ENCODE measurements at places on chromosomes 2 and 18.

DNA sequence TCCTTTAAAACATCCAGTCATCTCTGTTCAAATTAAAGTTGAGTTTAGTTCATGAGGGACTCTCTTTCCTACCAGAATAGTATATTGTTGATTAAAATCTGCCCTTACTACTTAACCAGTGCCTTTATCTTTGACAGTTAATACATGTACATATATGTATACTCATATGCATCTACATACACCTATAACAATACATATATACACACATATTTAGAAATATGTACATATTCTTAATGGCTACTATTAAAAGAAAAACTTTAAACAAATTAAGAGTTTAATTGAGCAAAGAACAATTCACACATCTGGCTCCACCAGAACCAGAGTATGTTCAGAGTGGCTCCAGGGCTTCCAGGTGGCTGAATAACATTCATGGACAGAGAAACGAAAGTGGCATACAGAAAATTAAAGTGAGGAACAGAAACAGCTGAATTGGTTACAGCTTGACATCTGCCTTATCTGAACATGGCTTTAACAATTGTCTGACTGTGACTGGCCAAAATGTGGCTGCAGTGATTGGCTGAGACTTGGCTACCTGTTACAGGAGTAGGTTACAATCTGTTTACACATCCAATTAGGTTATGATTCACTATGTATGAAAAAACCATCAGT is 38.8 kb downstream of the ZNF519 start:
- no peak for DNase-seq

- no peak for DNase-seq
Measured at GRCh38 chr2:70068119-70068518, 19.2 kb upstream of the PCBP1 start.

DNA sequence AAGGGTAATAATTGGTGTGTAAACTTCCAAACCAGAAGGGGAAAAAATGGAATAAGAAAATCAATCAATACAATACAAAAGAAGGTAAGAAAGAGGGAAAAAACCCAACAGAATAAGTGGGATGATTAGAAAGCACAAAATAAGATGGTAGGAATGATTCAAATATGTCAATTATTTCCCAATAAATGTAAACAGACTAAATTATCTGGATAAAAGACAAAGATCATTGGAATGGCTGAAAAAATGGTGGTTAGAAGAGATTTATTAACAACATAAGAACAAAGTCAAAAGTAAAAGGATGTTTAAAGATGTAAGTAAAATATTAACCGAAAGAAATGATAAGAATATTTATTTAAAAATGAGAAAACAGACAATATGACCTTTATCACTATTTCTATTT is 103.5 kb upstream of the YWHAQ start:
- DNase-seq: no peak

GRCh38 chr2:69616755-69617154 is 26.8 kb downstream of the AAK1 start:
- no peak for DNase-seq

DNA sequence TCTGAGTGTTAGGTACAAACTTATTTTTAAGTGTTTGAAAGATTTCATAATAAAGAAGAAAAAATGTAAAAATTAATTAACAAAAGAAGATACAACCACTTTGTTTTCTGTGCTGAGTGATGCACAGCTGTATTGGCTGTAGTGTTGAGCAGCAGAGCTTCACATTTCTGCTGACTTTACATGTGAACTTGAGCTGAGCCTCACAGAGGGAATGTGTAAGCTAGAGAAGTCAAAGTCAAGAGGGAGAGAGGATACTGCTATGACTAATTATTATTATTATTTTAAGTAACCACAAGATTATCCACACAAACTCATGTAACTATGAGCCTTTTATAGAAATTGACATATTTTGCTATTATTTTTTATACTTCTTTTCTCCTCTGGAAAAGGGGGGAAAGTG is 159.1 kb upstream of the ZSWIM2 start:
- DNase-seq: no peak

DNA sequence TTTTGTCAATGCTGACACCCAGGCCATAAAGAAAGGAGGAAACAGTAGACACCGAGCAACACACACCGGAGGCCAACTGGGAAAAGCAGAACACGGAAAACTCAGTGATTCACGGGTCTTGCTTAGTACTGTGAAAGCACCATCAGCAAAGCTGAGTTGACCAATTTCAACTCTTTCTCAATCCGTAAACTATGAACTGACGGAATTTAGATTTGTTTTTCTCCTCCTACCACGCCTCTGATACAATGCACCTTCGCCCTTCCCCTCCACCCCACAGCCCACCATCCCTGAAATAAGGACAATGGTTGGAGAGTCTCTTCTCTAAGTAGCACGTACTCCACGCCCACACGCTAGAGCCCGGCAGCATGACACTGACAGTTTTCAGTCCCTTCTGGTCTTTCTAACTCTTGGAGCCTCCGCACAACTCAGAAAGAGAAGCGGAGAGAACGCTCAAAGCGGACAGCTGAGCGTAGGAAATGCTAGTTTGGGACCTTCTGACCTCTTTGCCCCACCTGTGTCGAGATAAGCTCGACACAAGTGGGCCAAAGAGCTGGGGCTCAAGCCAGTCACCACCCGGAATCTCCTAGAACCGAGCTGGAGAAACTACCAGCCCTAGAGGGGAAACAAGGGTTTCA is 669 bp downstream of the LNPK start:
- no peak for DNase-seq

DNA sequence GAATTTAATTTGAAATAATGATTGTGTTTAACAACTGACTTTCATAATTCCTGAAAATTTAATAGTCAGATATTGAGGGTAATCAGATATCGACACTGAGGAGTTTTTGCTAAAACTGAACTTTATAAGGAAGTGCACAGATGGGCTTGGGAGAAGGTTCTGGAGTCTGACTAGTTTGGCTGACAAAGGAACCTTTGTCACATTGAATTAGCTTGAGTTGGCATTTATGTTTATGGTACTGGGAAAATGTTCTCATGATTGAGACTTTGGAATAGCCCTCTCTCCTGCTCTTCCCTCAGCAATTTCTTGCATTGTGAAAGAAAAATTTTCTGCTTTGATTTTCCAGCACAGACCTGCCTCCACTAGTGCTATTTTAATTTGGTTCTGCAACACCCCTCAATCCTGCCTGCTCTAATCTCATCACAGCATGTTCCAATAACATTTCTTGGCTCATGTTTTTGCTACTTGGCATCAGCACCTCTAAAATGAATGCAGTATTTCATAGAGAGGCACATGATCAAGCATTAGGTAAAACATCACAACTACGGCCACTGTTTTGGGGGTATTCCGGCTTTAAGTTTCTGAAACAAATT is 133.9 kb upstream of the FSHR start:
- DNase-seq: no peak

DNA sequence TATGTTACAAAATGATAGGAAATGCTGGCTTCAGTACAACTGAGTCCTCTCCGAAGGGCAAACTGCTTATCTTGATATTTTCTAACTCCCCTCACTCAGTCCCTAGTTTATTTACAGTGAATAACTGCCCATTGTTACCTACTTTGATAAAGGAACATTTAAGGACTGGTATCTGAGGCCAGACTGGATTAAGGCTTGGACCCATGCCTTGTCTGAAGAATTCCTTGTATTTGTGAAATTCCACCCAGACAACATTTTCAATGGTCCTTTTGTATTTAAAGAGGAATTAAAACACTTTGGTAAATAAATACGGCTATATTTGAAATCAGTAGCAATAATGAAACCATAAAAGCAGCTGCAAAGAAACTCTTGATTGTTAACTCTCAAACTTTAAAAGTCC is 58.3 kb downstream of the PELI1 start:
- DNase-seq: no peak

- DNase-seq: no peak
Measured at GRCh38 chr2:46143429-46144132, 153.6 kb upstream of the EPAS1 start.

DNA sequence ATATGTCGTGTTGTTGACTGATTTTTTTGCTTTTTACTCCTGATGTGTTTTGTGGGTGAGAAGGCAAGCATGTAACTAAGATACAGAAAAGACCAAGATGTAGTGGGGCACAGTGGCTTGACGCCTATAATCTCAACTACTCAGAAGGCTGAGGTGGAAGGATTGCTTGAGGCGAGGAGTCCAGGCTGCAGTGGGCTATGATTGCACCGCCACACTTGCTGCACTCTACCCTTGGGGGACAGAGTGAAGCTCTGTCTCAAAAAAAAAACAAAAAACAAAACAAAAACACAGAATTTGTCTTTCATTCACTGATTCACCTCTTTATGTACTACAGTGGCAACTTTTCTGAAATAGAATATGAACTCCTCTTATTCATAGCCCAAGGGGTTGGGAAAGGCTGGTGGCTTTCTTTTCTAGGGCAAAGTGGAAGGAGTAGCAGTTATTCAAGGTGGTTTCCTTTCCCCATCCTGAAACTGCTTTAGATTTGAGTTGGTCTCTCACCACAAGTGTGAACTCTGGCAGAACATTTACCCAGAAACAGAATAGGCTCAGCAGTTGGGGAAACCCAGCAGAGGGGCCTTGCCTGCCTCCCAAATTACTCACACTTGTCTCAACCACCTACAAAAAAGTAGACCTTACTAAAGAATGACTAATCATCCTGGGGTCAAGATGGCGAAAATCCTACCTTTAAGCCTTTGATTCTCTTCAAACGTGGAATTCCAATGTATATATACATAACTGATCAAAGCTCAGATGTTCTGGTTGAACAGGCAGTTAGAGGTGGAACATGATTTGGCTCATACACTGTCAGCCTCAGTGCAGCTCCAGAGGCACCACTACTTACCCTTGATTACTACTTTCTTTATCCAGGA is 6.5 kb downstream of the TANK start:
- DNase-seq: peak; percentile 34

DNA sequence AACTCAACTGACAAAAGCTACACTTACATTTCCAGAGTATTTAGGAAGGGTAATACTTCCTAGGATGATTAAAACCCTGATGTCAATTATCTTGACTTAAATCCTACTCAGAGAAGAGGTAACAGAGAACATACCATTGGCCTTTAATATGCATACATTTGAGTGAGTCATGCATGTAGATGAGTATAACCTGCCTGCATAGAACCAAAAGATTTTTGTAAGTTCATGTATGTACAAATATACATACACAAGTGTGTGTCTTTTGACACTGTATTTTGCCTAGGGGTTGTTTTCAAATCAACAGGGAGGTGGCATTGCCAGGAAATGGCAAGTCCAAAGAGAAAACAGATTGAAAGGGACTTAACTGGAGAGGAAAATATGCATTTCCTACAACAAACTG is 6.1 kb downstream of the BMP10 start:
- DNase-seq: no peak

- no peak for DNase-seq
Measured at GRCh38 chr2:55030766-55031165, 19.5 kb downstream of the RTN4 start.

DNA sequence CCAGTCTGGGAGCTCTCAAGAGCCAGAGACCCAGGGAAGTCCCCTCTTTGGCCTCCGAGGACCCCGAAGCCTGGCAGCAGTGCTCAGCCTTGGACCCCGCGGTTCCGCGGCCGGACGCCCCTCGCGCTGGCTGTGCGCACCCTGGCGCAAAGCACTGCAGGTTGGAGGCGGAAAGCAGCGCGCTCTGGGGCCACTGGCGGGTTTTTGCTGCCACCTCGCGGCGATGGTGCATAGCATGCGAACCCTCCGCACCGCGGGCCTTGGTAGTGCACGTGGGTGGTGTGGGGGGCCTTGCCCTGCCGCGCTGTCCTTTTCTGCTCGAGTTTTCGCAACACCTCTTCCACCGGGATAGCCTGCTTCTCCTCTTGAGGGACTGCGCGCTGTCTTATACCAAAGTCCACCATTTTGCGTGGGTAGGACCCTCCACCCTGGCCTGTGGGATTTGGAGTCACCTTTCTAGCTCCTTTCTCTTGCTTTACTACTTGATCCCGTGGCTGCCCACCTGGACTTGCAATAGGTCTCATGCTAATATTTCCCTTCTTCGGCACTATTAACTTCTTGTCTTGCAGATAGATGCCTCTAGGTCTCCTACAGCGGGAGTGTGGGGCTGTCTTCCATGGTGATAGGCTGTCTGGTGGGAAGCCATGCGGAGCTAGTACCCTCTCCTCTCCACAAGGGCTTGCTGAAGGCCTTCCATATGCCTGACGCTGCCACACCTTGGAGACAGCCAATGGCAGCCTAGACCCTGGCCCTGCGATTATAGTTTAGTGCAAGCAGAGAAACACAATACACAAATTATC is 14.3 kb downstream of the SIX3 start:
- DNase-seq: peak; percentile 72

DNA sequence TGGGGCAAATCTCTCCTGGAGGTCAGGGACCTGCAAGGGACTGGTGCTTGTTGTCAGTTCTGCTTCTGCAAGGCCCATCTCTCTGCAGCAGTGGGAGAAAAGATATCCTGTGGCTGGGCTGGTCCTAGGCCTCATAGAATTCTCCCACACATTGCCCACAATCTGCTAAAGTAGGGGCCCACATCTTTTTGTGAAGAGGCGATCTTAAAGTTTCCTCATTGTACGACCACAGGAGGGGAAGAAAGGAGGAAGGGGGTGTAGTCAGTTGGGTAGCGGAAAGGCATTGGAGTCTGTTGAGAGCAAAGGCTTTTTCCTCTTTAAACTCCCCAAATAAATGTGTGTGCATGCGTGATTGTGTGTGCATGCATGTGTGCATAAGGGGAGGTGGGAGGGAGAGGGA is 145.3 kb downstream of the SLC4A3 start:
- DNase-seq: no peak

DNA sequence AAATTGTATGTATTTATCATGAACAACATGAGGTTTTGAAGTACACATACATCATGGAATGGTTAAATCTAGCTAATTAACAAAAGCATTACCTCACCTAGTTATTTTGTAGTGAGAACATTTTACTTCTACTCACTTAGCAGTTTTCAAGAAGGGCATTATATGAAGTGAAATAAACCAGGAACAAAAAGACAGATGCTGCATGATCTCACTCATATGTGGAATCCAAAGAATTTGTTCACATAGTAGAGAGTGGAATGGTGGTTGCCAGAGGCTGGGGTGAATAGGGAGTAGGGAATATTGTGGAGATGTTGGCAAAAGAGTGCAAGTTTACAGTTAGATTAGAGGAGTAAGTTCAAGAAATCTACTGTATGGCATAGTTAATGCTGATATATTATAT is 292.0 kb downstream of the ASXL3 start:
- no peak for DNase-seq

DNA sequence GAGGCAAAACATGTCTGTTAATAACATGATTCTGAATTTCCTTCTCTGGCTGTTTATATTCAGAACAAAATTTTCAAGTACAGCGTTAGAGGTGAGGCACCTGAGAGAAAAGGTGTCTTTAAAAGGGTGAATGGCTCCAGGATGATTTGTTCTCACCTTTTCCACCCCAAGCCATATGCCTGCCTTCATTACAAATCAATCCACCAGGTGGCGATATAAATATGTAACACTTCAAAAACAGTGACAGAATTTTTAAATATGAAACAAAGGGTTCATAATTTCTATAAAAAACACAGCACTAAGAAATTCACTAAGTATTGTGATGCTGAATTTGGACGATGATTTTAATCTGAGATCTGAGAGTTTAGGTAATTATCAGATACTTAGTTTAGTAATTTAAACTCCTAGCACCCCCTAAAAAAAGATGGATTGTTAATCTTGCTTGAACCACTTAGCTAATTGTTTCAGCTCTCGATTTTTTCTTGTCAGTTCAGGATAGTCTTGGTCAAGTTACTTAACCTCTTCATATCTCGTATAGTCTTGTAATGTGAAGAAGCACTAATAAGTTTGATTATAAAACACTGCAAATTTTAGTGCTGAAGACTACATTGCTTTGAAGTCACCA is 528.8 kb downstream of the CPS1 start:
- DNase-seq: no peak

GRCh38 chr2:27203741-27204140 is 8.1 kb upstream of the ATRAID start:
- DNase-seq: no peak

Data from stimulated activated CD4-positive, alpha-beta T cell treated with anti-CD3 and anti-CD28 coated beads, Interleukin-1b, Interleukin-23, amount 100 ng/mL, for 24 hours (primary cell).